CD4-positive, alpha-beta T cell treated with Interleukin-10 for 1 hour (primary cell): ENCODE measurements at places on chromosomes 5 and 9.

DNA sequence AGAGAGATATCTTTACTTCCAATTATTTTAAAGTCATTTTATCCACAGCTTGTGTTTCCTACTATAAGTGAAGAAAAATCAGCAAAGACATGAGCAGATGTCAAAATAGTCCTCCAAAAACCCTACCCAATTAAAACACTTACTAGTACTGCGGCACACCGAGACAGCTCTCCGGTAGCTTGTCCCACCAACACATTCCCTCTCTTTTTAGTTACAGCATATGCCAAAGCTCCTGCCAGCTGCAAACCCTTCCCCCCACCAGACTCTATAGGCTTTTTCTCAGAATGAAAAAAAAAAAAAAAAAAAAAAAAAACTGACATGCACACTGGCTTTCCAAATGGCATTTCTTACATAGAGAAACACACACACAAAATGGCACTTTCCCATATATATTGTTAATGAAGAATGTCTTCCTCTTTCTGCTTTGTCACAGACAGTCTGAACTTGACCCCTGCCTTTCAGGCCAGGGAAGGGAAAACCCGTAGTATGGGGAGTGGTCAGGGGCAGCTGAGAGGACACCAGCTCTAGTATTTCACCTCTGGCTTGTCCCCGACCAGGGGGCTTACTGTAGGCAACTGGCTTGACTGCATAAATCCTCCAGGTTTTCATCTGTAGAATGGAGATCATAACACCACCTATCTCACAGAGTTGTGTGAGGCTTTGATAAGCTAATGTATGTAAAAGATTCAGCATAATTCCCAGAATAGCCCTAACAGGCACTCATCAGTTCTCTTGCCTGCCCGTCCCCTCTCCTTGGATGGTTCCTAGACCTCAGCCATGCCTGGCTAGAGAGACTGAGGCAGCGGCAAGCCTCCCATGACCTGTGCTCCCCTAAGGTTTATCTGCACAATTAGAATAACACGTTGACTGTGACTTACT lies 233.6 kb downstream of the CRB2 start:
- no peak for DNase-seq

- DNase-seq = no peak
Measured at GRCh38 chr5:8864053-8864452, 681.8 kb downstream of the SEMA5A start.

DNA sequence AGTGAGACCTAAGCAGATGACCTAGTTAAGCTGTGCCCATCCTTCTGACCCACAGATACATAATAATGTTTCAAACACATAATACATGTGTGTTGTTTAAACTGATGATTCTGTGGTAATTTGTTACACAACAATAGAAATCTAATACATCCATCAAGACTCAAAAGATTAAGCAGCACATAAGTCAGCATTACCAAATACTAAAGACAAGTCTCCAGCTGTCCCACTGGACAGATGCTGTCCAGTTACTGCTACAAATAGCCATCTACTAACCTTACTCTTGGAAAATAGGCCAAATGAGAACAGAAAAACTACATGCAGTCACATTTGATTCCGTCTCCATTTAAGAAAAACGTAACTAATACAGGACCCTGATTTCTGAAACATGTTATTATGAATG lies 10.8 kb downstream of the TRMO start:
- DNase-seq = no peak

DNA sequence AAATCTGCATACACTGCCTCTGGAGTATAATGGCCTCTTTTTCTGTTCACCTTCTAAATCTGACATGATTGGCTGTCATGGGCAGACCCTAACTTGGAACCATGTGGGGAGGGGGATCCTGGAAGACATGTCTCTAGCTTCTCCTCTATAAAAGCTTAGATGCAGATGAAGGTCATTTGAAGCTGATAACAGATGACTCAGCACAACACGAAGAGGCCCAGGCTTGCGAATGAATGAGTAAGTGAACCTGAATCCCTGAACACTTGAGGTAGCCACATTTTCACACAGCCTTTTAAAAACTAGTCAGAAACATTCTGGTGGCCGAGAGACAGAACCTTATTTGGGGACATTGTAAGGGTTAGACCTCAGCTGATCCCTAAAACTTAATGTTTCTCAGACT lies 282.6 kb downstream of the ELAVL2 start:
- DNase-seq = no peak

GRCh38 chr5:74206579-74207550 lies 433.7 kb downstream of the ENC1 start:
- DNase-seq = no peak

GRCh38 chr9:79674052-79674777 lies 102.5 kb downstream of the TLE4 start:
- DNase-seq = no peak

GRCh38 chr9:134391319-134392231 lies 65.3 kb downstream of the RXRA start:
- peak; percentile 82 for DNase-seq

- DNase-seq = no peak
Measured at GRCh38 chr5:141199359-141200235, at the start of gene PCDHB11. PCDHB11 (plus strand) TSS chr5:141199627; CDS start chr5:141199775, 148 bp downstream.

- peak; percentile 72 for DNase-seq
Measured at GRCh38 chr5:154811653-154812465, 38.5 kb downstream of the FAXDC2 start.

- no peak for DNase-seq
Measured at GRCh38 chr5:100683881-100684280, 148.7 kb downstream of the FAM174A start.

DNA sequence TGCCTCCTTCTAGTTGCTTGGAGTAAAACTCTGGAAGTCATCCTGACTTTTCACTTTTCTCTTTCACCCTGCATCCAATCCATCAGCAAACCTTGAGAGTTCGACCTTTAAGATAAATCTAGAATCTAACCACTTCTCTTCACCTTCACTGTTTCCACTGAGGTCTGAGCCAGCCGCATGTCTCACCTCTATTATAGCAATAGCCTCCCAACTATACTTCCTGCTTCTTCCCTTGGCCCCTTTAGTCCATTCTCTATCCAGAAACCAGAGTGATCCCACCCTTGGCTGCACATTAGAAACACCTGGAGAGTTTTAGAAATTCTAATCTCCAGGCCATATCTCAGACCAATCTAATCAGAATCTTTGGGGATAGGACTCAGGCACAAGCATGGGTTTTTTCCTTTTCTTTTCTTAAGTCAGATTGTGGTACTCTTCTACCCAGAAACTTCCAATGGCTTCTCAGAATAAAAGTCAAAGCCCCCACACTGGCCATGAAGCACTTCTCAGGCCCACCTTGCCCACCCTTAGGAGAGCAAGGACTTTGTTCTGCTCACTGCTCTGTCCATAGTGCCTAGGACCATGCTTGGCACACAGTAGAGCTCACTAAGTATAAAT lies 33.1 kb downstream of the MFAP3 start:
- no peak for DNase-seq

- DNase-seq = peak; percentile 25
Measured at GRCh38 chr9:111621895-111622480, 9.1 kb upstream of the DNAJC25 start.
